ENCODE measurements at places on chromosomes 3 and 15. TPM values are rescaled to one million over a fixed set of nuclear protein-coding genes. Genes with fewer than 3 reads are reported as not detected.

The ADAMTS17 gene
- total RNA-seq, result 0.81 TPM

GRCh38 chr15:81216422-81216821 is 19.7 kb downstream of the IL16 start:
- no peak for DNase-seq

GRCh38 chr3:49199239-49199899 is 28.0 kb downstream of the KLHDC8B start:
- DNase-seq, result no peak

DNA sequence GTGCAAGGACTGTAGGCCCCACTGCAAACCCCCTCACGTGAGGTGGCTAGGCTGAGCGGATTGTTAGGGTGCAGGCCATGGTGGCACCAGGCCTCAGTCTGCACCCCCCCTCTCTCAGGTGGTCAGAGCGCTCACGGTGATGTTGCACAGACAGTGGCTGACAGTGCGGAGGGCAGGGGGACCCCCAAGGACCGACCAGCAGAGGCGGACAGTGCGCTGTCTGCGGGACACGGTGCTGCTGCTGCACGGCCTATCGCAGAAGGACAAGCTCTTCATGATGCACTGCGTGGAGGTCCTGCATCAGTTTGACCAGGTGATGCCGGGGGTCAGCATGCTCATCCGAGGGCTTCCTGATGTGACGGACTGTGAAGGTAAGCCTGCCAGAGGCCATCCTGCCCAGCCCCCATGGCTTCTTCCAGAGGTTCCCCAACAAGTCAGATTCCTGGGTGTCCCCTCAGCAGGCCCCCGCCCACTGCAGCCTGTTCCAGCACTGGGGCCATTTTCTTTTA is 18.2 kb downstream of the ATRIP start:
- no peak for DNase-seq

DNA sequence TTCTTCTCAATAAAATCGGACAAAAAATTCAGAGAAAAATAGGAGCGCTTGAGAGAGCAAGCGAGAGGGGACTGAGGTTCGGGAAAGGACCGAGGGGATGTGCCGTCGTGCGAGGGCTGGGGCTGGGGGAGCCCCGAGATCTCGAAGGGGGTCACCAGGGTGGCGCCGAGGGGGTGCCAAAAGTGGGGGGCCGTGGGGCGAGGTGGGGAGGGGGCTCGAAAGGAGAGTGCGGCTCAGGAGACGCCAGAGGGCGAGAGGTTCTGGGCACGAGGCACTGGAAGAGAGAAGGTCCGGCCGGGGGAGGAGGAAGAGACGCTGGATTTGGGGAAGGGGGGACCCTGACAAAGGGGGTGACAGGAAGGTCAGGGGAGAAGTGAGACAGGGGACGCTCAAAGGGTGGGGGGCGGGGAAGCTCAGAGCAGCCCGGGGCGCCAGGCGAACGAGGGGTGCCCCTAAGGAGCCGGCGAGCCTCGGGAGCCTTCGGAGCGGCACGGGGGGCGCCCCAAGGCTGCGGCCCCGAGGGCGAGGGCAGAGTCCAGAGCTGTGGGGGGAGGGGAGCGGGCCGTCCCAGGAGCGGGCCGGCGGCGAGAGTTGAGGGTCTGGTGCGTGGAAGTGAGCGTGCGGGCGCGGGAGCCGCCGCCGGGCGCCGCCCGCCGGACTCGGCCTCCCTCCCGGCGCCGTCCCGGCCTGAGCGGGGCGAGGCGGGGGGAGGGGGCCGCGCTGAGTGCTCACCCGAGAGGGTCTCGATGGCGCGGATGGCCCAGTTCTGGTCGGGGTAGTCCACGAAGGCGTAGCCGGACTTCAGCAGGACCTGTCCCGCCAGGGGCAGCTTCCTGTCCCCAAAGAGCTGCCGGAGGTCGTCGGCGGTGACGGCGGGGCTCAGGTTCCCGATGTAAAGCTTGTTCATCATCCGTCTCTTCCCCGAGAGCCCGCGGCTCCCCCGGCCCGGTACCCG is 514 bp downstream of the IGF2BP2 start:
- peak; percentile 23 for DNase-seq

DNA sequence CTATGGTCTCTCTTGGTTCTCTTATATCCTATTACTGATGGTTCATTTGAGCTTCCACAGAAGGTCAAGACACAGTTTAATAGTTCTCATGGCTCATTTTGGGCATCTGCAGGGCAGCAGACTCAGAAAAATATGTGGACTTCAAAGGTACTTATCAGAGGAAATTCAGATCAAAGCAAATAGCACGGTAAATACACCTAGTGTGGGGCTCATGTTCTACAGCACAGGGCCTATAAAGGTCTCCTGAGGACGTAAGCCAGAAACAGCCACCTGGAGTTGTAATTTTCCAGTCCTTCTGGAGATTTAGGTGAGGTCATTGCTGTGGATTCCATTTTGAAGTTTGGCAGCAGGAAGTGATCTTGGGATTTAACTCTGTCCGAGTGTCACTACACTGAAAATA is 134.5 kb upstream of the SGO1 start:
- DNase-seq, result no peak

DNA sequence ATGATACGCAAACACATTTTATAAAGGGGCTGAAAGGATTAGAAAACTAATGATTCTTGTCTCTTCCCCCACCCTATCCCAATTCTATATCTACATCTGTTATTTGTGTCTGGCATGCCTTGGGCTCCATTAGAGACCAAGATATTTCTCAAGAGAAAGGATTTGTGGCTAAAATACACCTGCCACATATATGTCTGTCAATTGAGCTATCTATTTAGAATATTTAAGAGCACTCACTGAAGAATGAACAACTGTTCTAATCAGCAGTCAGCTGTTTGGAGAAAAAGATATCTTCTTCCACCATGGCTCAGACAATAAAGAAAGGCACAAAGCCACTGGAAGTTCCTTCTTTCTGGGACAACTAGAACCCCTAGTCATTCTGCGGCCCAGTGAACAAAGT is 61.7 kb upstream of the LRRN1 start:
- DNase-seq, result no peak

- DNase-seq, result no peak
Measured at GRCh38 chr3:77566055-77566454, 526.2 kb downstream of the ROBO2 start.

DNA sequence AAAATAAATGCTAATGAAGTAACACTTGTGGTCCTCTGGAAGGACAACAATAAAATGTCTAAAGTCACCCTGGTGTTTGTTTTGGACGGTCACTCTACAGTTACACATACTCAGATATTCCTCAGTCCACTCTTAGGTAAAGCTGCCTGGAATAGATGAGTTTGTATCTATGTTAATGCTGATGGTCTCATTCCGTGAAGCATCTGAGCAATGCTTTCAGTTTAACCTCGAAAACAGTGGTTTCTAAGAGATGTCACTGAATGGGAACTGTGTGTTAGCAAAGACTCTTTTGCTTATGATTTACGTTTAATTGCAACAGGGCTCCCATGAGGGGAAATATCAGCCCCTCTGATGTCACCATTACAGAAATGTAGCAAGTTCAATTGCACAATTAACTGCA is 49.1 kb downstream of the FBN1 start:
- no peak for DNase-seq

The CORO2B gene
- total RNA-seq, result not detected

DNA sequence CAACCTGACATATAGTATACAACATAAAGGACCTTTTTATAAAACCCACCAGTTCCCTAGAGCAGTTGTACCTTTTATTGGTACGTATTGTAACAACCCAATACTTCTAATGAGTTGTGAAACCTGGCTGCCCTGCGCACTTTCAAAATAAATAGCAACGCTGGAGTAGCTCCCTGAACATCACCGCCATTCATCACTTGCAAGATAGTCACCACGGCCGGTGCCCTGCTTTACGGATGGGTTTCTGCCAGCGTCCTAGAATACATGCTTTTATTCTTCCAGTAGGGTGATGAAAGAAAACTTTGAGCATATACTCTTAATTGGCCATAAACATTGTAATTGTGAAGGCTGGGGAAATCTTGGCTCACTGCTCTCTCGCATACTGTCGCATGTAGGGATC is 220.7 kb downstream of the TBL1XR1 start:
- DNase-seq, result no peak

GRCh38 chr3:23052620-23053019 is 150.5 kb upstream of the UBE2E2 start:
- no peak for DNase-seq

DNA sequence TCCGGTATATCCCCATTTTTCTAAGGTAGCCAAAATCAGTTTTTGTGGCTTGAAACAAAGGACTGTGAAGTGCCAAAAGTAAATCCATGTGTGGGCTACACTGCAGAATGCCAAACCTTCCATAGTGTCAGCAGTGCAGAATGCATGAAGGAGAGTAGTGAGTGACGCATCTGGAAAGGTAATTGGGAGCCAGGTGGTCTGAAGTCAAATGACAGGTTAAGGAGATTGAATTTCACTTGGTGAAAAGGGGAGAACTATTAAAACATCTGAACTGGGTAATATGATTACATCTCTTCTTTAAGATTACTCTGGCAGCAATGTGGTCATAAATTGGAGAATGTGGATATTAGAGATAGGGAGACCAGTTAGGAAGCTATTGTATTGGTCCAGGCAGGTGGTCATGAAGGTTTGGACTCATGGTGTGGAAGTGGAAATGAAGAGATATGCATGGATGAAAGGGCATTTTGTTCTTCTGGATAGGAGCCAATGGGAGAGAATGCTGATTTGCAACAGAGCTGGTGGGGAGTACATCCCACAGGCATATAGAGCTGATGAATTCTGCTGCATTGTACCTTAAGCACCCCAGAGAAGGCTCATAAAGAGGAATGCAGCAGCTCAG is 118.2 kb downstream of the ECT2 start:
- DNase-seq, result no peak

The CAPN3 gene
- 1.5 TPM for total RNA-seq

- DNase-seq, result peak; percentile 52
Measured at GRCh38 chr3:119221779-119222320, 18.8 kb downstream of the B4GALT4 start.

The NRG4 gene
- not detected for total RNA-seq

DNA sequence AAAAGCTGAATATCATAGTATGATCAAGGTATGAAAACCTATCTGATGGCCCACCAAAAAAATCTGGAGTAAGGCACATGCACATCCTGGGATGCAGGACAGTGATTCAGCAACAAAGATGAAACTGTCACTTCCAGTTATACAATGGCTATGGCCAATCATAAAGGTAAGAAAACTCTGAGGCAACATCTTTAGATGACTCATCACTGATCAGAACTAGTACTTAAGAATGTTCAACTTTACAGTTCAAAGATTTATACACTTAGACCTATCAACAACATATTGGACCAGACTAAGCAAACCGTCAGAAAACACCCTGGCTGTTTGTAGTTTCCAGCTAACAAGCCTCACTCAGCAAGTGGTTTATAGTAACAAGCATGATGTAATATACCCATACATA is 21.3 kb upstream of the PLCH1 start:
- DNase-seq, result no peak

GRCh38 chr15:91555312-91555711 is 298.2 kb upstream of the SLCO3A1 start:
- DNase-seq, result no peak

- no peak for DNase-seq
Measured at GRCh38 chr3:75176937-75177336, 487.2 kb upstream of the FRG2C start.

DNA sequence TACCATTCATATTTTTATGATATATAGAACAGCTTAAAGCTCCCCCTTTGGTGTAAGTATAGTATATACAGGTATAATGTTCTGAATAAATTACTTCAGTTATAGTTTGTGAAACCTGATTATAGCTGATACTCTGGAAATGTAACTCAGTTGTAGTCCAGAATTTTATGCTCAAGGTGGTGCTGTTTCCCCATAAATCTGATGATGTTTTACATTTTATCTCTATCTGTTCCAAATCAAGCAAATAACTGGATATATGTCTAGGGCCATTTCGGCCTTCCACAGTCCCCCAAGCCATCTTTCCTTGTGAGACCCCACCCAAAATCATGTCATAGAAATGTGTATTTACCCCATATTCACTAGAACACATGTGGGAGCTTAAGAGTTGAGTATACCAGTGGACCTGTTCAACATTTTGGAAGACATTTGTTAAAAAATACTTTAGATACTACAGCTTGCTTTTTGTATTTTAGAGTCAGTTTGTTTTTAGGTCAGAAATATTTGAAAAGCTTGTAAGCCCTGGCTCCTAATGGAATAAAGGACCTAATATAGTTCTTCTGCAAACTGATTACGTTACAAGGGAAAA is 107.1 kb downstream of the ATG7 start:
- no peak for DNase-seq

- no peak for DNase-seq
Measured at GRCh38 chr15:69893863-69894262, 203.9 kb downstream of the TLE3 start.

- no peak for DNase-seq
Measured at GRCh38 chr3:40969756-40970466, 229.4 kb upstream of the CTNNB1 start.

The GOLGA6D gene
- total RNA-seq, result not detected

- DNase-seq, result no peak
Measured at GRCh38 chr15:59376733-59377132, 4.1 kb upstream of the MYO1E start.

- no peak for DNase-seq
Measured at GRCh38 chr3:195101001-195101583, 169.9 kb downstream of the XXYLT1 start.

The ACP3 gene
- not detected for total RNA-seq

GRCh38 chr3:194615226-194615625 is 18.0 kb downstream of the TMEM44 start:
- no peak for DNase-seq

DNA sequence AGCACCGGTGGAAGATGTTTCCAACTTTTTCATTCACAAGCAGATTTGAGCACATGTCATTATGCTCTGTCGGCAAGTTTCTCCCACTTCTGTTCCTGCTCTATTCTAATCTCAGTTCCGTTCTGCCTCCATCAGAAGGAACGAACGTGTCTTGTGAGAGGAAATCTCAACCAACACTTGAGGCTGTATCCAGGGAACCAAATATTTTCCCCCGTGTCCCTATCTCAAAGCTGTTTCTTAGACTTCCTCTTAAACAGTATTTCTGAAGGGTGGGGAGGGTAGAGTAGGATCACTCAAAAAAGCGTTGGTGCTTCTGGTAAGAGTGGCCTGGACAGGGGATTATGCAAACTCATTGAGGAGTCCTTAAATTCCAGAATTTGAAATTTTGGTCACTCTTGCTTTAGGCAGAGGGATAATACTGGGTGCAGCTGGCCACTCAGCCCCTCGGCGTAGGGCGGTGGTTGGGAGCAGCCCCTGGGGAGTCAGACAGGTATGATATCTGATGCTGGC is 54.9 kb downstream of the FRMD4B start:
- DNase-seq, result no peak

DNA sequence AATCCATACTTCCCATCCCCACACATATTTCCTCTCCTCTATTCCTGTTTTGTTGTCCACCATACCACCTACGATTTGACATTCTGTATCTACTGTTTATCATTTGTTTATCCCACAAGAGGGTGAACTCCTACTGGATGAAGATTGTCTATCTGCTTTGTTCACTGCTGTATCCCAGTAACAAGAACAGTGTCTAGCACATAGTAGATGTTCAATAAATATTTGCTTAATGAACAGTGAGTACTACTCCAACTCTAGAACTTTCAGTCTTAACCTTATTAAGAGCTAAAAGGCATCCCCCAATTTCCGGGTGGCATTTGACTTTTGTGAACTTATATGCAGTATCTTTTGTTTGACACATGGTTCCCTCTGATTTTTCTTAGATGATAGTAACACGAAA is 1.3 kb downstream of the PYGO1 start:
- DNase-seq, result no peak
